ENCODE measurements at places on chromosomes 4 and X.

DNA sequence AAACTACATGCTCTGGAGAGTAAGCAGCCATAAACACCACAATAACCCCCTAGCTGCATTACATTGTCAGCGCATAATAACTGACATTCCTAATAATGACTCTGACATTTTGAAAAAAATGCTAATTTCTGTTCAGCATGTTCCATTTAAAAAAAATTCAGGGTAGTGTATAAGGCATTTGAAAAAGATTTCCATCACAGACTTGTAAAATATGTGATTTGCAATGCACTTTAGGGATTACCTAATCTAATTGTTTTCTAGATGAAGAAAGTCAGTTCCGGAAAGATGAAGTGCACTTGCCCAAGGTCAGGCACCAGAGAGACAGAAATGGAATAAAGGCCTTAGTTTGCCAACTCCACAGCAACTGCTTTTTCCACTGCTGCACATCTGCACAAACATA lies 55.3 kb downstream of the FANCB start:
- DNase-seq = no peak

GRCh38 chr4:47530801-47531200 lies 45.7 kb downstream of the ATP10D start:
- no peak for DNase-seq

DNA sequence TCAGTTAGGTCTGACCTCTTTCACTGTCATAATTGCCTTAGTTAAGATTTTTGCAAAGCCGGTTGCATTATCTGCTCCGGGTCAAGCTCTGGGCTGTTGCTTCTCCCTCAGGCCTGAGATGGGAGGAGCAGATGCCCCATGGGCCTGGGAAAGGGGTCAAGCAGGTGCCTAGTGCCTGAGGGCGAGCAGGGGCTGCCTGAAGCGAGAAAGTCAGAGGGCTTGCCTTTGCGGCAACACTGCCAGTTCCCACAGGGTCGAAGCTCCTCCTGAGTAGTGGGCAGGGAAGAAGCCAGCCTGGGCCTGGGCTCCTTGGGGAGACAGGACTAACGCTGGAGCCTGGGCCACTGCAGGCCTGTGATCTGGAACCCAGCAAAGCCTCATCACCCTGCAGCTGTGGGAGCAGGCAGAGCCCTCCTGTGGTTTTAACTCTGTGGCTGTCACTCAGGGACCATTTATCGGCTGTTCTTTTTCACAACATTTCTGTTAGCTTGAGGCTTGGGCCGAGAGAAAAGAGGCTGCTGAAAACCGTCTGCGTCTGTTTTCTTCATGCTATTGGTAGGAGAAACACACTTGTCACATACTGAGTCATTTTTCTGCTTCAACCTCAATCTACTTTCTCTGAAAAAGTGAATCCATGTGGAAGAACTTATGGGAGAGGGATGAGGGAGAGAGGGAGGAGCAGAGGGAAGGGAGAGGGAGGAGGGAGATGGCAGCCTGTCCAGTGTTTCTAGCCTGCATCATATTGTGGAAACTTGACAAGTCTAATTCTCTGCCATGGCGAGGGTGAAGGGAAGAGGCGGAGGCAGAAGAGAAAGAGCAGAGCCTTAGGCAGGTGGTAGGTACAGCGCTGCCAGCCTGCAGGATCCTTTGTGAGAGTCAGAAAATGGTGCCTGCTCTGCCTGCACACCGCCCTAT lies 68.4 kb downstream of the RHOH start:
- no peak for DNase-seq

DNA sequence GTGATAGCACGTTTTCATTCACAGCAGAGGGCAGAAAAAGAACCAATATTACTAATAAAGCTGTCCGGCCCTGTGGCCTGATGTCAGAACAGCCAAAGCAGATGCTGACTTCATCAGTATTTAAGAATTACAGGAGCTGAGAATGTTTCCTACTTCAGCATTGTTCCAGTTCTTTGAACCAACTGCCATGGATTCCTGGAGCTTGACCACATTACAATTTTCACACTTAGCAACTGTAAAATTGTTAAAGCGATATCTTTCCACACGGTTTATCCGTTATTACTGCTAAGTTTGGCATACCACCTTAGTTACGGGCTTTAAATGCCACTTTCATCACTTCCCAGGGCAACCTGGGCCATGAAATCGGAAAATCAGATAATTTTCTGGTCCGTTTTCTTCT lies 118.2 kb downstream of the EPHA5 start:
- DNase-seq = no peak

GRCh38 chrX:134780908-134781307 lies 122.6 kb upstream of the PLAC1 start:
- DNase-seq = no peak

DNA sequence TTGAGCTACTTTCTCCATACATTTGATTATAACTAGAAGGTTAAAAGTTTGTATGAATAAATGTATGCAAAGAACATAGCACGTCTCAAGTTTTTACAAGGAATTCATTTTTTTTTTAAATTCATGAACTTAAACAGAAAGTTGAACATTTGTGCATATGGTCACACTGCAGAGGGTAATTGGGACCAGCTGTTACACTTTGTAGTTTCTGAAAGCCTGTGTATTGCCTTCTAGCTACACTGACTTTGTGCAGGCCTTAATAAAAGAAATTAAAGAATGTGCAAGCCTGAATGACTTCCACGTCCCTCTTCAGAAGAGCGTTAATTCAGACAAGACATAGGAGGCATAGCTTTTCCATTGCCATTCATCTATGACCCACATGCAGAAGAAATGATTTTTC lies 153.1 kb upstream of the PCDH18 start:
- DNase-seq = no peak

DNA sequence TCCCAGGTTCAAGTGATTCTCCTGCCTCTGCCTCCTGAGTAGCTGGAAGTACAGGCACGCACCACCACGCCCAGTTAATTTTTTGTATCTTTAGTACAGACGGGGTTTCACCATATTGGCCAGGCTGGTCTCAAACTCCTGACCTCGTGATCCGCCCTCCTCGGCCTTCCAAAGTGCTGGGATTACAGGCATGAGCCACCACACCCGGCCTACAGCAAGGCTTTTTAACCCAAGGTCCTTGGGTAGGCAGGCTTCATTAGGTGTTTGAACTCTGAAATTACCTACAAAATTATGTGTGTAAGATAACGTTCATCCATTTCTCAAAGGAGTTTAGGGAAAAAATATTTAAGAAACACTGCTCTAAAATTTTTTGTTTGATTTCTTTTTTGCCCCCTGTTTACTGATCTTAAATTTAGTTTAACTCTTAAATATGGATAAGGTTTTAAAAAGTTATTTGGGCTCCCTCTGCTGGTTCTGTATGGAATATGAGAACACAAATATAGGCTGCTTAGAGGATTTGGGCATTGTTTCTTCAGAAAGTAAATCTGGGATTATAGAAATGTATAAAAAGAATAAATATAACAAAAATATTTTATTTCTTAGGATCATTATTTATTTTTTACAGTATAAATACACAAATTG lies 92.8 kb downstream of the CBR4 start:
- DNase-seq = no peak

DNA sequence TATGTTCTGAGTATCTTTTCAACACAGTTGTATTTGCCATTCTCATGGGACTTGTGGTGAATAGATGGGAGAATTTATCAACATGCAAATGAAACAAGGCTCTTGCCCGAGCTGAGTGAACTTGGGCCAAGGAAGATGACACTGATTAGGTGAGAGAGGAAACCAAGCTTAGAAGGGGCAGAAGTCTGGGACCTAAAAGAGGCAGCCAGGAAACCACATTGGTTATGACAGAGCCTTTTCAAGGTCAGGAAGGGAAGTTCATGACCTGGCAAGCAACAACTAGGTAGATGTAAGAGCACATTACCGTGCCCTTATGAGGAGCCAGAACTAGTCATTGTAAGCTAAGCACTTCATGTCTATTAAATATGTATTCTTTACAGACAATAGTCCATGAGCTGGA lies 590.3 kb downstream of the PACRGL start:
- DNase-seq = no peak

GRCh38 chr4:109552237-109552636 lies 7.8 kb upstream of the MCUB start:
- no peak for DNase-seq

DNA sequence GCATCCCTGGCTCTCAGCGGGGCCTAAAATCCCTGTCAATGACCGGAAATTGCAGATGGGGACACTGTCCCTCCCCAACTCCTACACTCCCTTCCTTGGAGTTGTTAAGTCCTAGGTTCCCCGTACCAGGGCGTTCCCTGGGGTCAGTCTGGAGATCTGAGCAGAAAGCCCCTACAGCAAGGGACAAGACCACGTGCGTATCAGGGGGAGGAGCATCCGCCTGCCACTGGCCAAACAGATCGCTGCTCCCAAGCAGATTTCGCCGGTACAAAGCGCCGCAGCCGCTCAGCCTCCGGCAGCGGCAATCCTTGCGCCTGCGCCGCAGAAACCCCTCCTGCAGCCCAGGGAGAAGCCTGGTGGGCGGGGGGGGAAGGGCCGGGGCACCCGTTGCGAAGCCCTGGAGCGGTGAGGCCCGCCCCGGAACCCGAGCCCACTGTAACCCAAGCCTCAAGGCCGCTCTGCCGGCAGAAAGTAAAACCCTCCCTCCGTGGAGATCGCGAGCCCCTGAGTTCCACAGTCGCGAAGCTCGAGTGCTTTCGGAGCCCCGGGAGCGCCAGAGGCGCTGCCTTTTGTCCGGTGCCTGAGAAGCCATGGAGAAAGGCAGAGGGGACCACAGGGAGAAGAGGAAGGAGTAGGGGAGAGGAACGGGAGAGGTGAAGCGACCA lies 2.7 kb downstream of the CRMP1 start:
- no peak for DNase-seq

GRCh38 chrX:97452283-97452682 lies 568.6 kb downstream of the RPA4 start:
- DNase-seq = no peak

DNA sequence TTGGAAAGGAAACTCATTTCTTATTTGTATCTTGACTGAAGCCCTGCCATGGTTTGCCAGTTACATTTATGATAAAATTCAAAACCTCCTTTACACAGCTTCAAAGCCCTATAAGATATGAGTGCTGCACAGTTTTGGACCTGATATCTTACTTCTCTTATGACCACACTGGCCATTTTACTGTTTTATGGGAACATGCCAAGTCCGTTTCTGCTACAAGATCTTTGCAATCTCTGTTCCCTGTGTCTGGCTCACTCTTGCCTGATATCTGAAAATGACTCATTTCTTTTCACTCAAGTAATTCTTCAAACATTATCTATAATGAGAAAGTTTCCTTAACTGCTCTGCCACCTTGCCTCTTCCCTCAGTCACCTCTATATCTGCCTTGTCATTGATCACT lies 247.3 kb downstream of the SPOCK3 start:
- no peak for DNase-seq

- DNase-seq = no peak
Measured at GRCh38 chr4:93831716-93832496, 3.4 kb downstream of the ATOH1 start.

- DNase-seq = no peak
Measured at GRCh38 chr4:141388481-141388880, 167.8 kb downstream of the ZNF330 start.

DNA sequence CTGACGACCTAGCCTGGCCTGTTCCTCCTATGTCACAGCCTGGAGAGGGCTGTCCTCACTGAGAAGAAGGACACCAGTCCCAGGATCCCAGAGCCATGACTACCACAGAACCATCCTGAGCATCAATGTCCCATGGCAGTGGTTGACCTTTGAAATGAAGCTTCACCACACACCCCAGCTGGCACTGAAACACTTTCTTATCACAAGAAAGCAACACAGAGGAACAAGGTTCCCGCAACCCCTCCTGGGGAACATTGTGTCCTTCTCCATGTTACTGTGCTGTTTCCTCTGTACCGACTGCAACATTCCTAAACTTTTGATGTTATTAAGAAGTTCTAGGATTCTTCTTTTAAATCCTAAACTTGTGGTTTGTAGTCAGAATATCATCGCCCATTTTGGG lies 21.2 kb upstream of the FAM156A start:
- DNase-seq = no peak

GRCh38 chr4:189200353-189200752 lies 740.3 kb upstream of the FRG1 start:
- DNase-seq = no peak

GRCh38 chr4:152628128-152628527 lies 51.7 kb downstream of the TMEM154 start:
- DNase-seq = no peak

DNA sequence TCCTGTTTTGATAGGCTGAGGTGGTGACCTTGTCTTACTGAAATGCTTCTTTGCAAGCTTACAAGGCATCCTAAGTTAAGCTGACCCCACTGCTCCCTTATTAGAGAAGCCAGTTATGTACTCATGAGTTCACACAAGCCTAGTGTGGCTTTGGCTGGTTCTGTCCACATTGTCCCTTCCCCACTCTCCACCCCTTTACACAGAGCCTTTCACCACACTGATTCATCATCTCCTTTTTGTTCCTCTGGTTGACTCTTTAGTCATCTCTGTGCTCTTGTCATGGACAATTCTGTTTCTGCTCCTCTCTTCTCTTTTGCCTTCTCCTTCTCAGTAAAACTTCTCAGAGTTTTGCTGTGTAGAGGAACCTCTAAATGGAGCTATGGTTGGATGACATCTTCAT lies 4.9 kb downstream of the CHRNA9 start:
- DNase-seq = no peak

DNA sequence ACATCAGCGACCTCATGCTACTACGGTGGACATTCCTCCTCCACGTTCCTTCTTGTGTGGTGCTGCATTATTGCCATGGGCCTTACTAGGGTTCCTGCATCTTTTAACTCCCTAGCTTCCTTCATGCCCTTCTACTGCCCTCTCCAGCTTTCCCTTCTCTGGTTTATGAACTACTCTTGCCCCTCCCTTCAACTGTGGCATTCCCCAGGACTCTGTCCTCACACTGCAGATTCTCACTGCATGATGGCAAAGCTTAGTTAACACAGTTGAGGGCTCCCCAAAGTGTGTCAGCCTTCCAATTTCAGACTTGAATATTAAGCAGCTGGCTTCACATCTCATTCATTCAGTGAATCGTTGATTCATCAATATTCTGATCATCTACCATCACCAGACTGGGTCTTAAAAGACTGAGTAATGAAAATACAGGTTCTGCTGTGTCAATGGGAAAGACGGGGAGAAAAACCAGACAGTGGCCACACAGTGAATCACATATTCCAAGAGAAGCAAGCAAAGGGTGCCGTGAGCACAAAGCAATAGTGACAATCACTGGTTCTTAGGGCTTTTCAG lies 53.0 kb downstream of the ZFX start:
- DNase-seq = no peak

GRCh38 chr4:180336494-180337090 lies 1906.6 kb upstream of the TENM3 start:
- DNase-seq = no peak

- no peak for DNase-seq
Measured at GRCh38 chrX:134741746-134742145, 83.5 kb upstream of the PLAC1 start.

- no peak for DNase-seq
Measured at GRCh38 chr4:96593422-96593821, 753.5 kb downstream of the PDHA2 start.

DNA sequence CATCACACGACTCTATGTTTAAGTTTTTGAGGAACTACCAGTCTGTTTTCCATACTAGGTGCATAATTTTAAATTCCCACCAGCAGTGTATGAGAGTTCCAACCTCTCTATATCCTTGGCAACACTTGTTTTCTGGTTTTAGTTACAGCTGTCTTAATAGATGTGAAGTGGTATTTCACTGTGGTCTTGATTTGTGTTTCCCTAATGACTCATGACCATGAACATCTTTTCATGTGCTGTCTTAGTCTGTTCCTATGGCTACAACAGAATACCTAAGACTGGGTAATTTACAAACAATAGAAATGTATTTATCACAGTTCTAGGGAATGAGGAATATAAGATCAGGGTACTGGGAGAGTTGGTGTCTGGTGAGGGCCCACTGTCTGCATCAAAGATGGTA lies 51.5 kb upstream of the GPR78 start:
- DNase-seq = no peak

All from GM12864 (cell line).